AML-193 (cell line): ENCODE measurements at places on chromosomes 4 and X.

DNA sequence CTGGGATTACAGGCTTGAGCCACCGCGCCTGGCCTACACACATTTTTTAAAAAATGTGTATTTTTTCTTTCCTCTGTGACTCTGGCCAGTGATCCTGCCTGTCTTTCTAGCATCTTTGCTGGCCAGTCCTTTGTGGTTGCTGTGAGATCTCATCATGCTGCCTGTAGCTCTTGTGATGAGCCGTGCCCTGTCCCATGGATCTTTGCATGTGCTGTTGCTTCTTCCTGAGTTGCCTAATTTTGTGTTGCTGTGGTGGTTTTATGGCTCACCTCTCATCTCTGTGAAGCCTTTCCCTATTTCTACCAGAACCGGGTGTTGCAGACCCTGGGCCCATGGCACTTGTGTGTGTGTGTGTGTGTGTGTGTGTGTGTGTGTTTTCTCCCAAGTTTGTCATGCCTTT, 8.3 kb downstream of the NSD2 start:
- DNase-seq = peak; percentile 63

DNA sequence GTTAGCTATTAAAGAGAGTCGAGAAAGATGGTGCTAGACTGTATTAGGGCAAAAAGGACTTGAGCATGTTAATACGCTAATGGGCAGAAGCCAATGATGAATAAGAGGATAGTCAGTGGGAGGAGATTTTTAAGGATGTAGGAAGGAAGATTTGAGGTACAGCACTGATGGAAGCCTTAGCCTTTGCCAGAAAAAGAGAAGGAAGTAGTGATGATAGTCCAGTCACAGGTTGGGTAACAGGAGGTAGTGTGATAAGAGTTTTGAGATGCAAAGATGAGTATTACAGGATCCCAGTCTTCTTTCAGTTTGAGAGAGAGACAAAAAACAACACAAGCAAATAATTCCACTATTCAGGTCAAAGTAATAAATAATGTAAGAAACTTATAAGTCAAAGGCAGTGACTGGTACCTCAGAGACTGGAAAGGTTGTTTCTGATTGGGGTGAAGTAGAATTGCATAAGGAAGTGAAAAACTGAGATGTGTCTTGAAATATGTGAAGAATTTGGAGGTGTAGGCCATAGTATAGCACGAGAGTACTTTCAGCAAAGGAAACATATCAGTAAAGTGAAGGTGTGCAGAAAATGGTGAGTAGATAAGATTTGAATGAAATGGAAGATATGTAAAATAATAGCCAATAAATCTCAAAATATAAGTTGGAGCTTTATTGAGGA, 22.1 kb upstream of the NDNF start:
- no peak for DNase-seq

GRCh38 chrX:106791495-106791894, 11.0 kb upstream of the TBC1D8B start:
- DNase-seq = no peak

- DNase-seq = no peak
Observed at GRCh38 chrX:131729295-131729694, 185.4 kb downstream of the OR13H1 start.

DNA sequence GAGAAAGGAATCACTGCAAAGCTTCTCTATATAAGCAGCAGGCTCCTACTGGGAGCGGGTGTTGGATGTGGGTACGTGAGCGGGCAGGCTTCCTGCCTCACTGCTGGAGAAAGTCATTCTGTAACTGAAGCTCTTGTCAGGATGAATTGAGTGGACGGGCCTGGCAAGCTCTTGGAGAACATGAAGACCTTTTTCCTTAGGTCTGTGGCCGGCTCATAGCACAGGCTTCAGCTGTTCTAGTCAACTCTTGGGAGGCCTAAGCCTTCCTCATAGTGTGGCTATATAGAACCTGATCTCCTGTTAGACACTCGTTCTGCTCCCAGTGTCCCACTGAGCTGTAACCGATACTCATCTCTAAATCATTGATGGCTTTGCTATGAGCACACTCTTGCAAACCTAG, 108.2 kb upstream of the GPC4 start:
- no peak for DNase-seq

- no peak for DNase-seq
Observed at GRCh38 chr4:138401334-138401733, 159.2 kb upstream of the SLC7A11 start.

DNA sequence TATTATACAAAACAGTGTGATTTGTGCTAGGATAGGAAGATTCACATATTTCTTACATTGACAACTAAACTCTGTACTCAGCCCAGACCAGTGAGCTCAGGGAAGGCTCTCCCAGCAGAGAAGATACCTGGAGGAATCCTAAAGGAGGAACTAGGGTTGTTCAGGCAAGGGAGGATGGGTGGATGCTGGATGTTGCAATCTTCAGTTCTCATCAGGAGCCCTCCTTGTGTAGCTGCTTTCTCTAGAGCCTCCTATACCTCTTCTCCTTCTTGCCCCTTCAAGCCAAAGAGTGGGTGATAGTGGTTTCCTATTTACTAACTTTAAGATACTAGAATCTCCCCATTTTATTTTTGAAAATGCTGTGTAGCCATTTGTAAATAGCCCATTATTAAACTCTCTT, 117.3 kb downstream of the NKX6-1 start:
- DNase-seq = peak; percentile 1

GRCh38 chr4:80578001-80578400, 242.5 kb downstream of the CFAP299 start:
- DNase-seq = peak; percentile 17

DNA sequence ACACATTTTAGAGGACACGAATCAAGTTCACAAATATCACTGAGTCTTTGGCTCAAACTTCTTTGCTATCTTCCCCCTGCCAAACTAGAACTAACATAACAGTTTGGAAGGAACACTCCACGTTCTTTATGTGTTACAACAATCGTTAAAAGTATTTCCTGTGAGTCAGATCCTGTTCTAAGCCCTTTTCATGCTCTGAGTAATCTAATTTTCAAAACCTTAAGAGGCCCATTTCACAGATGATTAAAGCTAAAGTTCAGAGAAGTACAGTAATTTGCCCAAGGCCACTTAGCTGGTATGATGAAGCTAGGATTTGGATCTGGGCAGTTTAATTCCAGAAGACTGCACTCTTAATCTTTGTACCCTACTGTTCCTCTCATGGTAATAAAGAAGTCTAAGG, 854.4 kb upstream of the INTU start:
- DNase-seq = no peak

- DNase-seq = no peak
Observed at GRCh38 chr4:89549907-89550306, 242.3 kb upstream of the GPRIN3 start.

DNA sequence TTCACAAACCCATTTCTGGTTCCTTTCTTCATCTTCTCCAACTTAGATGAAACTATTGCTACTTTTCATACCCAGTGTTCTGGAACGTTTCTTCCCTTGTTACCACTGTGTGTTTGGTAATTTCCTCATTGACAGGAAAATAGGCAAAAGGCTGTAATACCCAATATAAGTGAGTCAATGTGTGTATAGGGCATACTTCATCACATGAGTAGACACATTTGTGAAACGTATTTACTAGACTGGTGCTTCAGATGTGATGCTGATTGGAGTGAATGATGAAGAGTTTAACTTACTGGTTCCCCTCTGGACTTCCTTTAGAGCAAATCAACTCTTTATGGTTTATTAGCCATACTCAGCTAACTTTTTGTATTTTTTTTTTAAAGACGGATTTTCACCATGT, 195.1 kb upstream of the ATP6AP2 start:
- no peak for DNase-seq

DNA sequence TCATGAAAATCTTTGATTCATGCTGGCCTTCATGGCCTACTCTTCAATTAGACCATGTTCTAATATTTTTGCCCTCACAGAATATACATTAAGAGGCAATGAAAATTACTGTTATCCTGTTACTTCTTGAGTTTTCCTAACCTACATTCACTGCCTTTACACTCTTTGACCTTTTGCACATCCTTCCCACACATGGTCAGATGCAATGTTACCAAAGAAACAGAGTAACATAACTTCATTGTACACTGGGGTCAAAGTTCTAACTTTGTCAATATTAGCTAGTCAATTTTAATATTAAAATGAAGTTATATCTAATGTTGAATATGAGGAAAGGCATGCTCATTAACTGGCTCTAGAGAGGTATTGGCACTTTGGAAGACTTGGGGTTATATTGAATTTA, 284.8 kb downstream of the TEX13C start:
- no peak for DNase-seq

DNA sequence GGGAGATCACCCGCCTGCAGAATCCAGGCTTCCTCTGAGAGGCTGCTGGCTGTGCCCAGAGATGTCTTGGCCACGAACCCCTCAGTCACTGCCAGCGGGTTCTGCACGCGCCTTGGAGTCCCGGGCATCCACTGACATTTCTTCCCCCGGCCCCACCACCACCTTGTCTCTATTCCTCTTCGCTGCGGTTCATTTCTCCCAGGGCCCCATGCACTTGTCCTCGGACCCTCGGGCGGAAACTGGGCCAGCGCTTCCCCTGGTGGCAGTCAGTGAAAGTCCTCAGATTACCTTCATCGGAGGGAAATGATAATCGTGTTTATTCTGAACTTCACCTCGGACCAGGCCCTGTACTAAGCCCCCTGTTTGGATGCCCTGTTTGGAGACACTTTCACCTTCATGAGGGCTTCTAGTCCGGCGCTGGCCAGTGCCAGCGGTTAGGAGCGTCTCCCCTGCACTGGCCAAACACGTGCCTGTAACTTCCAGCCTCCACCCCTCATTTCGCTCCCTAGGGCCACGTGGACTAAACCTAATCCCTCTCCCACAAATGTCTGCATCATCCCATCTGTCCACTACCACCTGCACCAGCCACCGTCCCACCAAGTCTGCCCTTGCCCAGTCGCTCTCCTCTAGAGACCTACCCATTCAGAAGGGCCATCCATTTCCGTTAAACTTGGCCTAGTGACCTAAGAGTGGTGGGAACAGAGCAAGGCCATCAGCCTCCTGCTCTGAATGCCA, 82.0 kb downstream of the DCTD start:
- no peak for DNase-seq

GRCh38 chr4:180913750-180914149, 1329.5 kb upstream of the TENM3 start:
- DNase-seq = no peak

DNA sequence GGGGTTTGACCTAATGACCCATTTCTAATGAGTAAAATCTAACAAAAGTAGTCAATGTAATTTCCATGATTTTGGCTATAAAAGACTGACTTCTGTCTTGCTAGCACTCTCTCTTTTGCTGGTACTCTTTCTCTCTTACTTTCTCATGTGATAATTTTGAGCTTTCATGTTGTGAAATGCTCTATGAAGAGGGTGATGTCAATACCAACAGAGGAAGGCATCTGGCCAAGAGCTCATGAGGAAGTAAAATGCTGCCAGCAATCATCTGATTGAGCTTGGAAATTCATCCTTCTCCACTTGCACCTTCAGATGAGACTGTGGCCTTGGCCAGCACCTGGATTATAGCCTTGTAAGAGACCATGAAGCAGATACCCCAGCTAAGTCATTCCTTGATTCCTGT, 347.7 kb downstream of the HS3ST1 start:
- no peak for DNase-seq

- peak; percentile 19 for DNase-seq
Observed at GRCh38 chrX:44244008-44244407, 99.5 kb downstream of the EFHC2 start.

- DNase-seq = no peak
Observed at GRCh38 chr4:127379499-127379898, 253.3 kb upstream of the INTU start.

- no peak for DNase-seq
Observed at GRCh38 chrX:37627602-37628001, 56.1 kb downstream of the LANCL3 start.

DNA sequence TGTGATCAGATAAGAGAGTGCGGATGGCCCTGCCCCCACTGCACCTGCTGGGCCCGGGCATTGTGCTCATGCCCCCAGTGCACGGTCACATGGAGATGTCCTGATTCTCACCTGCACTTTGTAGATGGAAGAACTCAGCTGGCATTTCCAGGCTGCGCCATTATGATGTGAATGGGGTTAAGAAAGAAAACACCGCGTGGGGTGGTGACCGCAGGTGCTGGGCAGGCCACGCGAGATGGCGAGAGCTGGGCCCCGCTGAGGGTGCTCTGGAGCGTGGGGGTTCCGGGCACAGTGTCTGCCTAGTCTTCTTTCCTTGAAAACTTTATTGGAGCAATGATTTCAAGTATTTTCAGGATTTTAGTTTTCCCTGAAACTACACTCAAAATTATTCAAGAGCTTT, 17.8 kb upstream of the HGFAC start:
- no peak for DNase-seq

DNA sequence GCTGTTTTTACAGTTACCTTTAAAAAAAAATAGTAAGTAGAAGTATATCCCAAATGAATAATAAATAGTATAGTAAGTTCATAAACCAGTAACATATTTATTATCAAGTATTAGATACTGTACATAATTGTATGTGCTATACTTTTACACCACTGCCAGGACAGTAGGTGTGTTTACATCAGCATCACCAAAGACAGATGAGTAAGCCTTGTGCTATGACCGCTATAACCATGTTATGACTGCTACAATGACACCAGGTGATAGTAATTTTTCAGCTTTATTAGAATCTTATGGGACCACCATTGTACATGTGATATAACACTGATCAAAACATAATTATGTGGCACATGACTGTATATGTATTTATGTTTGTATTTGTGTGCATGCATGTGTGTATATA, 27.3 kb downstream of the PABPC4L start:
- no peak for DNase-seq

- no peak for DNase-seq
Observed at GRCh38 chr4:174133551-174133950, 149.9 kb downstream of the FBXO8 start.

DNA sequence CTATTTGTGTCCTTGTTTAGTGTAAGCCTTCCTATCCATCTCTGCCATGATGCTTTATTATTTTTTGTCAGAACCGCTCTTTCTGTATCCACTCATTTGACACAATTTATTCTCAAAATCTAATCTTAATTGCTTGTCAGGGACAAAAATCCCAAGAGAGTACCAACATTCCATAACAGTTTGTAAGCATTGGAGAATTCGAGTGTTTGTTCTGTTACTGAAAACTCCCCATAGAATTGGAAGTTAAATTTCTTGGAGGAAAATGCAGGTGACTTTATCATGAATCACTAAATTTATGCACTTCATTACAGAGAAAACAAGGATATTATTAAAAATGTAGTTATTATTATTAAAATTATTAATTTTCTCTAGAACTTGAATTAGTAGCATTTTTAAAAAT, 1986.1 kb downstream of the ARAP2 start:
- DNase-seq = no peak

GRCh38 chr4:15805583-15806517, 27.7 kb downstream of the CD38 start:
- peak; percentile 71 for DNase-seq
